ENCODE measurements at places on chromosomes 1 and 21.

GRCh38 chr21:42062236-42063022, 8.7 kb upstream of the UMODL1 start:
- peak; percentile 62 for DNase-seq

- DNase-seq: no peak
Measured at GRCh38 chr1:5338466-5338865, 653.8 kb downstream of the NPHP4 start.

- no peak for DNase-seq
Measured at GRCh38 chr1:1425753-1426495, 4.8 kb upstream of the ANKRD65 start.

GRCh38 chr1:1106510-1107221, 9.2 kb downstream of the C1orf159 start:
- no peak for DNase-seq

GRCh38 chr1:6179564-6180175, 451 bp downstream of the CHD5 start:
- no peak for DNase-seq

DNA sequence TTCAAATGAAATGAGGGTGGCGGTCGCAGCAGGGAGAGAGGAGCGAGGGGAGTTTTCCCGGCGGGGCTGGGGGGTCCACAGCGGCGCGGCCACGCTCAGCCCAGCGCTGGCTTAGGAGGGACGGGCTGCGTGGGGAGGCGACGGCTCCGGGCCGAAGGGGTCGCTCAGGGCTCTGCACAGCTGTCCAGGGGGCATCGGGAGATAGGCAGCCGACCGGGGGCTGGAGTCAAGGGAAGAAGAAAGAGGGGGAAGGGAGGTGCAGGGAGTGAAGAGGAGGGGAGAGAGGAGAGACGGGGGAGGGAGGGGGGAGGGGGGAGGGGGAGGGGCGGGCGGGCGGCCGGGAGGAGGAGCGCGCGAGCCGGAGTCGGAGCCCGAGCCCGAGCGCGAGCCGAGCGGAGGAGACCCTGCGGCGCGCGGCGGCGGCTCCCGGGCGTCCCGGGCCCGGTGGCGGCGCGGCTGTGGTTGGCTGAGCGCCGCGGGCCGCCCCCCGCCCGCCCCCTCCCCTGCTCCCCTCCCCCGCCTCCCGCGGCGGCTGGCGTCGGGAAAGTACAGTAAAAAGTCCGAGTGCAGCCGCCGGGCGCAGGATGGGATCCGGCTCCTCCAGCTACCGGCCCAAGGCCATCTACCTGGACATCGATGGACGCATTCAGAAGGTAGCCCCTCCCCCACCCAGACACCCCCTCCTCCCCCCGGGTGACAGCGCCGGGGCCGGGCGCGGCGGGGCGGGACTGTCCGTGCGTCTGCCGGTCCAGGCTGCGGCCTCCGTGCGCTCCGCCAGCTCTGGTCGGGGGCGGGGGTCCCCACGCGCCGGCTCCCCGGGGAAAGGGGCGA, at the start of gene PDE9A:
Gene PDE9A (plus strand): TSS at position 391 of the 831 bp plus-strand sequence. CDS start 194 bp downstream, at position 585.
- DNase-seq: no peak

- DNase-seq: no peak
Measured at GRCh38 chr1:224503161-224504118, 68.8 kb upstream of the WDR26 start.

DNA sequence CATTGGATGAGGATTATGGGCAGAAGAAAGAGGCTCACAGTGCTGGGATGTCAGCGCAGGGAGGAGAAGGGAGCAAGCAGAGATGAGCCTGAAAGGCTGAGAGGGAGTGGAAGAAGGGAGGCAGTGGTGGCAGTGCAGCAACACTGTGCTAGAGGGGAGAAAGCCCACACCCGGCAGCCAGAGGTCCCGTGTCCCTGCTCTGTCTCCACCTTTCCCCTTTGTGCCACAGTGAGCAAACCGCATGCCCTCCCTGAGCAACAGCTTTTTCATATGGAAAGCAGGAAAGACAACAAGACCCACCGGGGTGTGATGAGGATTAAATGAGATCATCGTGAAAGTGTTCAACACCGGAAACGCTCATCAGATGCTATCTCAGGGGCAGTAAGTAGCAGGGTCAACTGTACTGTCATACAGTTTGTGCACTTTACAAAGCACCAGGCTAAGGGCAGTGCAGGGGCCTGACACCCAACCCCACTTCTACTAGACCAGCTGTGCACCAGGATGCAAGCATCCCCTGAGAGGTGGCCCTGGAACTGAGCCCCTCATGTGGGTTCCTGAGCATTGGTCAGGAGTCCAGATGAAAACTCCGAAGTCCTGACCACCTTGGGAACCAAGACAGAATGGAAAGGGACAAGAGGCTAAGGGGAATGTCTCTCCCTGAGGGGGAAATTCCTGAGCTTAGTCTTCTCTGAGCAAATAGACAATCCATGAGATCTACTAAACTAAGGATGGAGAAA, 9.1 kb downstream of the NHLH1 start:
- no peak for DNase-seq

GRCh38 chr21:42592156-42592820, 61.1 kb upstream of the PDE9A start:
- no peak for DNase-seq

- no peak for DNase-seq
Measured at GRCh38 chr21:41821081-41821755, 54.4 kb upstream of the RIPK4 start.

DNA sequence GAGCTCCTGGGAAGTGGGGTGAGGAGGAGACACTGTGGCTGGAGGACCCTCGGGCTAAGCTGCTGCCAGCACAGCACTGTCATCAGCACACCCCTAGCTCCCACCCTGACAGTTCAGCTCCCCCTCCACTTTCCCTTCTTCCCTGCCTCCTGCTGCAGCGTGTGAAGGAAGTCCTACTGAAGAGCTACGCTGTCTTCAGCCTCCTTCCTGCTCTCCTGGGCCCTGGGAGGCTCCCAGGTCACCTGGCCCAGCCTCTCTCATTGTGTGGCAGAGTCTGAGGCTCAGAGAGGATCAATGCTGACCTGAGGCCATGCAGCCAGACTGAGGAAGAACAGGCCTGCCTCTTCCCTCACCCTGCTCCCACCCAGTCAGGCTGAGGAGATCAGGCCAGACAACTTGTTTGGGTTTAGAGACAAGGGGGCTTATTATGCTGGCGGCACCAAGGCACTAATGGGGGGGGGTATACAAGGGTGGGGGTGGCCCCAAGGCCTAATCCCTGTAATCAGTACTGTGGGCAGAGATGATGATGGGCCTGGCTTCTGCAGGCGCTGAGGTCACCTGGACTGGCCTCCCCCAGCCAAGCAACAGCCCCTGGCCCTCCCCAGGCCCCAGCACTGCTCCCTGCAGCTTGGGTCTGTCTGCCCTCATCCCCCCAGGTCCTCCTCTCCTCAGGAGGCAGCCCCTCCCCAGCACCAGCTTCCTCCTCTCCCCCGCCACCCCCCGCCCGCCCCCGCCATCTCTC, 9.1 kb downstream of the NES start:
- no peak for DNase-seq

DNA sequence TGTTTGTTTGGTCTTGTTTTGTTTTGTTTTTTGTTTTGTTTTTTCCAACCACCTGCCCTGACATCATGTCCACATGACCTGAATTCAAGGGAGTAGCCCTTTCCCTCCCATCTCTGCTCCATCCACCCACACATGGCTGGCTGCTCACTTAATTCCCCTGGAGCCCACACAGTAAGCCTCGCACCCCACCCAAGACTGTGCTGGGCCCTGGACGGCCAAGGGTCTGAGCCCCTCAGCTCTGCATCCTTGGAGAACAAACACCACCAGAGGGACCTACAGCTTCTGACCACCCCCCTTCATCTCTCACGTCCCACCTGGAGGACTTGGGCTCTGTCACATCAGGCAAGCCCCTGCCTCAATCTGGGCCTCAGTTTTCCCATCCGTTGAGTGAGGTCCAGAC, 39.1 kb downstream of the MATN1 start:
- no peak for DNase-seq

DNA sequence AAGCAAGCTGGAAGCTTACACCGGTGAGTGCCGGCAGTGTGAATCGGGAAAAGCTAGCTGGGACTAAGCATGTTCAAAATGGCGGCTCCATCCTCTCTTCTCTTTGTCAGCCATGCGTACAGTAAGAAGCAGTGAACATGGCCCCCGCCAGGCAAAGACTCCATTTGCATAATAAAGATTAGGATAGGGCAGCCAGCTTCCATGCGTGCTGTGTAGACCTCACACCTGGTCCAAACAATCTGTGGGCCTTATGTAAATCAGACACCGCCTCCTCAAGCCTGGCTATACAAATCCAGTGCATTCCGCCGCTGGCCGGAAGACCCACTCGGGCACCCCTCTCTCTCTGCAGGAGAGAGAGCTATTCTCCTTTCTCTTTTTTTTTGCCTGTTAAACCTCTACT, 150.3 kb downstream of the TIAM1 start:
- no peak for DNase-seq

GRCh38 chr1:157460381-157460780, 91.9 kb downstream of the FCRL5 start:
- DNase-seq: no peak

GRCh38 chr1:44557778-44558177, 116.5 kb downstream of the TMEM53 start:
- DNase-seq: no peak

- DNase-seq: no peak
Measured at GRCh38 chr1:185271921-185272320, 45.1 kb downstream of the IVNS1ABP start.

GRCh38 chr21:27103768-27104167, 136.9 kb upstream of the ADAMTS5 start:
- DNase-seq: no peak

DNA sequence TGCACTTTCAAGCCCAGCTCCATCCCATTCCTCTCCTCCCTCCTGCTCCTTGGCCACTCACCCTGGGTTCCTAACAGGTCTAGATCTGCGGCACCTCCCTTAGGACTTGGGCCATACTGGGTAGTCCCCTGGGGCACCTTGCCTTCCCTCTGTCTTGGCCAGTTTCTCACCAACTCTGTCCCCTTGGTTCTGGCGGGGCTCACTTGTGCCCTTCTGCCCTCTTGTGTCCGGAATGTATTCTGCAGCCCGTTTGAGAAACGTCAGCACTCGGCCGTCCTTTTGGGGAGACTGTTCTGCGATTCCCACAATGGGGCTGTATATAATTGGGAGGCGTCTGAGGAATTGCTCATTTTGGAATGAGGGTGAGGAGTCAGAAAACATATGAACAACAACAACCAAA, 162.4 kb downstream of the ZSCAN20 start:
- DNase-seq: no peak

DNA sequence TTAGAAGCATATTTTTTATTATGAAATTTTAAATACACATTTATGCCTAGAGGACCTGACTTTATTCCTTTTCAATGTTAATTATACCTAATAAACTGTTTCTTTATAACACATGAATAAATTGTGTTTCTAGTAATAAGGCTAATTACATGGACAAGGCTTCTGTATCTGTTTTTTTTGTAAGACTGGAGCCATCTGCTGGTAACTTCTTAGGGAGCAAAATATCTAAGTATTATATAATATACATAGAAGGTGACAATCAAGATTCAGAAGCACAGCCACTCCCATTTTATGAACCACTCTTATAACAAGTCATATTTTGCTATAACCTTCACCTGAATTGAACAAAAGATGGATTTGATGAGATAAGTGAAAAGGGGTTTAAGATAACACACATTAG, 84.2 kb downstream of the LBR start:
- DNase-seq: no peak

DNA sequence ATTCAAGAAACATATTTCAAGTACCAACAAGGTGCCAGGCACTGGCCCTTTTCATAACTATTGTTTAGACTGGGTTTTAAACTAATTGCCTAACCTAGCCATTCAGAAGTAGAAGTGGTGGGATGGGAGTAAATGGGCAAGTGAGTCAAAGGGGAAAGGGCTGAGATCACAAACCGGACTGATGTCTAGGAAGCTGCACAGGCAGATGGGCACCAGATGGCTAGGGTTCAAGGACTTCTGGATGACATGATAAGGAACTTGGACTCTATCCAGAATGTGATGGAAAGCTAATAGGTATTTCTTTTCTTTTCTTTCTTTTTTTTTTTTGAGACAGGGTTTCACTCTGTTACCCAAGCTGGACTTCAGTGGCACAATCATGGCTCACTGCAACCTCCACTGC, 46.6 kb downstream of the LYST start:
- no peak for DNase-seq

DNA sequence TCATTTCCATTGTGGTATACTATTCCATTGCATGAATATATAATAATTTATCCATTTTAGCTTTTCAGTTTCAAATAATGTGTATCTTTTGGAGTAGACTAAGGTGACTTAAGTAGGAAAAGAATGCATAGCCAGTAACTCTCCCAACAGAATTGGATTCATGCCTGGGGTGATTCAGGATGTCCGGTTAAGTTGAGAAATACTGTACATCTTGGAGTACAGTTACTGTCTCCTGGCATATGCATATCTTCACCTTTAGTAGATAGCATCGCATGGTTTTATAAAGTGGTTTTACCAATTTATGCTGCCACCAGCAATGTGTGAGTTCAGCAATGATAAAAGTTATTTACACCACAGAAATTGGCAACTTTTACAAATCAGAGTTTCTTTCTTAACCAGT, 18.6 kb upstream of the SLC6A9 start:
- DNase-seq: no peak

Data from stimulated activated CD8-positive, alpha-beta memory T cell treated with anti-CD3 and anti-CD28 coated beads, Interleukin-2, amount 100 ng/mL, for 48 hours (primary cell).